Activated effector memory CD4-positive, alpha-beta T cell treated with anti-CD3 and anti-CD28 coated beads, Interleukin-2, amount 50 U/mL, for 16 hours (primary cell): ENCODE measurements at places on chromosomes 16 and 17.

DNA sequence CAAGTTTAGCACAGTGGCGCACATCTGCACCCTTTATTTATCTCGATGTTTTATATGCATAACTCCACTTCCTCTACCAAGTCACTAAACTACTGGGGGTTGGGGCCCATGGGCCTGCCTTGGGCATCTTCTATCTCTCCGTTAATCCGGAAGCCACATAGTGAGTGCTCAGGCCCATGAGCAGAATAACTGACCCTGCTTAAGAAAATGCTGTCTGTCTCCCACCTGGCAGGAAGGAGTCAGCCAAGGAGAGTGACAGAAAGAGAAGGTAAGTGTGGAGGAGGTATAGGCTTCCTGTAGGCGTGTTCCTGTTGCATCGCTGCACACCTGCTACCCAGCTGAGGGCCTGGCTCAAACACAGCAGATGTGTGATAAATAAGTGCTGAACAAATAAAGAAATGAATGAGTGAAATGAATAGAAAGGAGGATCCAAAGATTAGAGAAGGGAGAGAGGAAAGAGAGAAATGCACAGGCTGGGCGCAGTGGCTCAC, 320.1 kb downstream of the SLC39A11 start:
- no peak for DNase-seq

GRCh38 chr17:51407576-51407975, 147.2 kb downstream of the UTP18 start:
- no peak for DNase-seq

DNA sequence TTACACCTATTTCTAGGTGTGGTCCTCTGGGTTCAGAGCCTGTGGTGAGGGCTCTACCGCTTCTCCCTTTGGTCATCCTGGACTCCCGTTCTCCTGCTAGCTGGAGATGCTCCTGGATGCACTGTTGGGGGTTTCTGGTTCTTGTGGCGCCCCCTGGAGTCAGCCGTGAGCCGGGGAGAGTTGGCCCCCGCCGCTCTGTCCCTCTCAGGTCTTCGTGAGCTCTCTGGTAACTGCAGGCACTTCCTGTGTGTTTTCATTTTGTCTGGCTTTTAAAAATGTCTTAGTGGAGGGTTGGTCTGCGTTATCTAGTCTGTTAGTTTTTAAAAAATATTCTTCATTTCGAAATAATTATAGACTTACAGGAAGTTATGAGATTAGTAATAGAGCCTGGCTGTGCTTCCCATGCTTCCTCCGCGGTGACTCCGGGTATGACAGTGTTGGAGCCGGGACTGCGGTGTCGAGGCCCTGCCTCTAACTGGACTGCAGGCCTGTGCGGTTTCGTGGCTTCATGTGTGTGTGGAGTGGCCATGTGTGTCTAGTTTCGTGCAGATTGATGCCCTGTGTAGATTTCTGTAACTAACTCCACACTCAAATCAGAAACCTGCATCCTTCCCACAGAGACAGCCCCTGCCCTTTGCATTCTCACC, 78.0 kb upstream of the ZNF750 start:
- no peak for DNase-seq

- no peak for DNase-seq
Observed at GRCh38 chr16:87552072-87552718, 50.1 kb upstream of the JPH3 start.

GRCh38 chr17:54945671-54946070, 22.8 kb downstream of the COX11 start:
- DNase-seq: no peak

DNA sequence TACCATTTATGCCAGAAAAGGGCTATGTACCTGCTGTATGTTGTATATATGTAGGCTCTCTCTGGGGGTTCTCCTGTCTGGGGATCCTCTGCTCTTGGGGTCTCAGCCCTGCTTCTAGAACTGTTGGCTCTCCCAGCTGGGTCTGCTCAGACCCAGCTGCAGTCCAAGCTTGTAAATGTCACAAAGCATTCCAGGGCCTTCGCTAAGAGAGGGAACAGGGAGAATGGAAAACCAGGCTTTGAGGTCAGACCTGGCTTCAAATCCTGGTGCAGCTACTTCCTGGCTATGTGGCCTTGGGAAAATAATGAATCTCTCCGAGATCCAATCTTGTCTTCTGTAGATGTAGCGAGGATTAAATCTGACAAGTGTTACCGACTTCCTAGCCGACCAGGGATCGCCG, 44.0 kb downstream of the NLRP1 start:
- no peak for DNase-seq

DNA sequence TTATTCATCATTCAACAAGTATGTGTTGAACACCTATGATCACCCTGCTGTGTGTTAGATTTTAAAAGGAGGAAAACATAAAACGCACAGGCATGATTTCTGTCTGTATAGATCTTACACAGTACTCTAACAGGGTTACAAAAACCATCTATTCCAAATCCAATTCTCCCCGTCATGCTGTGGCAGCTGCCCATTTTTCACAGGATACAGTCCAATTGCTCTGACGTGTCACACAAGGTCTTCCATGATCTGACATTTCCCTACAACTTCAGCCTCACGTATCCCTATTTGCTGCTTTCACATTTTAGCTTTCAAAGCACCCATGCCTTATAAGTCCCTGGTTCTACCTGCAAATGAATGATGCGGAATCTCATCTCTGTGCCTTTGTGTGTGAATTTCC, 67.0 kb upstream of the CNTNAP4 start:
- no peak for DNase-seq

- DNase-seq: peak; percentile 69
Observed at GRCh38 chr16:31455601-31456314, 3.5 kb upstream of the ARMC5 start.

GRCh38 chr16:82061861-82062525, 26.9 kb downstream of the HSD17B2 start:
- no peak for DNase-seq

- peak; percentile 89 for DNase-seq
Observed at GRCh38 chr17:67386965-67387551, 10.0 kb downstream of the PITPNC1 start.

DNA sequence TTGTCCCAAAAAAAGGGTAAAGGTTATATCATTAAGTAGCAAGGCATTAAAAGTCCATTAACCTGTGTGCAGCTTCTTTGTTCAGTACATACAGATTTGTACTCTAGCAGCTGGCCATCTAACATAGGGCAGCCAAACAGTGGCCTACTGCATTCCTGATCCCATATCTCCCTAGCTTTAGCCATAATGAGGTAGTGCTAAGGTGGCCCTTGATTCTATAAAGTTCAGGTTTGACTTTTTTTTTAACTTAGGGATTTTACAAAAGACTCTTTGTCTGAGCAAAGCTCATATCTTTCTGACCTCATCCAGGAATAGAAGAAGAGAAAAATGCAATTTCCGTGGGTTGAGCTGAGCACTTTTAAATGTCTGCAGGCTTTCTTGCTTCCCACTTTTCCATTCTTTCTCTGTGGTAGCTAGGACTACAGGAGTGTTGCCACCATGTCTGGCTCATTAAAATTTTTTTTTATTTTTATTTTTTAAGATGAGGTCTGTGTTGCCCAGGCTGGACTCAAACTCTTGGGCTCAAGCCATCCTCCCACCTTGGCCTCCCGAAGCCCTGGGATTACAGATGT, 19.5 kb upstream of the CDC6 start:
- DNase-seq: no peak

DNA sequence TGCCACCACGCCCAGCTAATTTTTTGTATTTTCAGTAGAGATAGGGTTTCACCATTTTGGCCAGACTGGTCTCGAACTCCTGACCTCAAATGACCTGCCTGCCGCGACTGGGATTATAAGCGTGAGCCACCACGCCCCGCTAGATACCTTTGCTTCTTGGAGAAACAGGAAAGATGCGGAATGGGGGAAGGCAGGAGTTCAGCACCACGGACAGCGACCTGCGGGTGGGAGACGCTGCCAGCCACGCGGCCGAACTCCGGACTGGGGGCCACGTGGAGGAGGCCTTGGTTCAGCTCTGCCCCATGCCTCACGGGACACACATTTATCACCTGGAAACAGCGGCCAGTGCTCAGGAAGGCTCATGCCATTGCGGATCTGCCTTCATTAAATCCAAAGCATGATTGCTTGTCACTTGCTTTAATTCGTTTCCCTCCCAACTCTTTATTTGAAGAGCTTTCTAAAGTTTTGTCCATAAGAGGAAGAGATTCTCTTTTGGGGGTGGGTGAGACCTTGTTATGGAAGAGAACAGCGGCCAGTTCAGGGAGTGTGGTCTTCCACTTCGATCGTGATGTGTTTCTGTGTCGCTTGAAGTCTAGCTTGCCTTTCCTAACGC, 219.9 kb downstream of the ENGASE start:
- DNase-seq: peak; percentile 77

DNA sequence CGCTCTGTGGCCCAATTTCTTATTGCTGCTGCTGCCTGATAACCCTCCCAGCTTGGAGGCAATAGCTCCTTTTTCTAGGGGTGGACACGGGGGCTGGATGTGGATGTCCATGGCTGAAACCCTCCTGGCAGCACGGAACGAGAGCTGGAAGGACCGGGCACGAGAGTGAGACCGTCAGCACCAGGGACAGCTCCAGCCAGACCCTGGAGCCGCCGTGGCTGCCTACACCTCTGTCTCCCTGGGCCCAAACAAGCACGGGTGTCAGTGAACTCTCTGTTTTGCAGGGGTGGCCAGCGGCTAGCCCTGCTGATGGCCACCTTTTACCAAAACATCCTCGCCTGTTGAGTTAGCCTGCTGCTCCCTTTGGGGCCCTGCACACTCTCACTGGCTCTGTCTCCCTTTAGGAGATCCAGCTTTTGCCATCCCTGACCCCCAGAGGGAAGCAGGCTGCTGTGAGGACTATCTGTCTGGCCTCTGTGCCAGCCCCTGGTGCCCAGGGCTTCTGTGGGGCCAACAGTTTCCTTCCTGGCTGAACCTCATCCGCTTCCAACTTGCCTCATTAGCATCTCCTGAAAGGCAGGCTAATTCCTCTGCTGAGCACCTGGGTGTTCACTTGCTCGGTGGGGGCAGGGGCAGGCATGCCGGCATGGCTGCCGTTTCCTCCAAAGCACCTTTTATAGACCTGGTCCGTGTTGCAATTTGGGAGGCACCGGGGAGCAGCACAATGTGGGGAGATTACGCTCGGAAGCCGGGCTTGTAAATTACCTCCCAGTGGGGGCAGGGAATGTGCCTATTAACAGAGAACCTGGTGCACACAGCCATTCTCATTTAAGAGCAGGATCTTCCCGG, 118.1 kb downstream of the ENGASE start:
- no peak for DNase-seq

GRCh38 chr17:62626719-62627218, 701 bp upstream of the MRC2 start:
- no peak for DNase-seq

DNA sequence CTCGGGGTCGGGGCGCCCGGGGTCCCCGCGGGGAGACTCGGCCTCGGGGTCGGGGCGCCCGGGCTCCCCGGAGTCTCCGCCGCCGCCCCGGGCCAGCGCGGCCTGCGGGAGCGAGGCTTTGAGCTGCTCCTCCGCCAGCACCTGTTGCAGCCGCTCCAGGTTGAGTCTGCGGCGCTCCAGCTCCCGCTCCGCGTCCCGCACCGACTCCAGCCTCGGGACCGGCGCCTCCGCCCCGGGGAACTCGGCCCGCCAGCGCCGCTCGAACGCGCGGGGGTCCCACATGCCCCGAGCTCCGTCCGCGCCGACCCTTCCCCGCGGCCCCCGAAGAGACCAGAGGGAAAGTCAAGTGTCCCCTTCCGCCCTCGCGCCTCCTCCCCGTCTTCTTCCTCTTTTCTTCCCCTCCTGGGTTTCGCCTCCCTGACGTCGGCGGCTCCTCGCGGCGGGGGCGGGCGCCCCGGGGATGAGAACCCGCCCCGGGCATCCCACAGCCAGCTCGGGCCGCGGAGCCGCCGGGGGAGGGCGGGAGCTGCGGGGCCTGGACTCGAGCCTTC, 40.8 kb upstream of the BHLHA9 start:
- DNase-seq: peak; percentile 76

- DNase-seq: no peak
Observed at GRCh38 chr17:75241502-75241901, 19.9 kb downstream of the GGA3 start.

DNA sequence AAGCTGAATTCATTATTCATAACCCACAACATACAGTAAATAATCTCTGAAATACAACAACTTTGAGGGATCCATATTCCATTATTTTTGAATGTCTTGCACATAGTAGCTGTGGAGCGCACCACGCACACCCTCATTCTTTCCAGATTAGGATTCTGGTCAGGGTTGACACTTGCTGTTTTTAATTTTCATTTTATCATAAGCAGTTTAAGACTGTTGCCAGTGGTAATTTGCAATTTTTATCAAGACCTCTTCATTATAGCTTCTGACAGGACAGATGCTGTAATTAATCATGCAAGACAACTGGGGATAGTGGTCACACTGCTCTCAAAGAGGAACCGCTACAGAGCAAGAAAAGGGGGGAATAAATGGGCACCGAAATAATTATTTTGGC, 109.7 kb downstream of the TOX3 start:
- DNase-seq: no peak

DNA sequence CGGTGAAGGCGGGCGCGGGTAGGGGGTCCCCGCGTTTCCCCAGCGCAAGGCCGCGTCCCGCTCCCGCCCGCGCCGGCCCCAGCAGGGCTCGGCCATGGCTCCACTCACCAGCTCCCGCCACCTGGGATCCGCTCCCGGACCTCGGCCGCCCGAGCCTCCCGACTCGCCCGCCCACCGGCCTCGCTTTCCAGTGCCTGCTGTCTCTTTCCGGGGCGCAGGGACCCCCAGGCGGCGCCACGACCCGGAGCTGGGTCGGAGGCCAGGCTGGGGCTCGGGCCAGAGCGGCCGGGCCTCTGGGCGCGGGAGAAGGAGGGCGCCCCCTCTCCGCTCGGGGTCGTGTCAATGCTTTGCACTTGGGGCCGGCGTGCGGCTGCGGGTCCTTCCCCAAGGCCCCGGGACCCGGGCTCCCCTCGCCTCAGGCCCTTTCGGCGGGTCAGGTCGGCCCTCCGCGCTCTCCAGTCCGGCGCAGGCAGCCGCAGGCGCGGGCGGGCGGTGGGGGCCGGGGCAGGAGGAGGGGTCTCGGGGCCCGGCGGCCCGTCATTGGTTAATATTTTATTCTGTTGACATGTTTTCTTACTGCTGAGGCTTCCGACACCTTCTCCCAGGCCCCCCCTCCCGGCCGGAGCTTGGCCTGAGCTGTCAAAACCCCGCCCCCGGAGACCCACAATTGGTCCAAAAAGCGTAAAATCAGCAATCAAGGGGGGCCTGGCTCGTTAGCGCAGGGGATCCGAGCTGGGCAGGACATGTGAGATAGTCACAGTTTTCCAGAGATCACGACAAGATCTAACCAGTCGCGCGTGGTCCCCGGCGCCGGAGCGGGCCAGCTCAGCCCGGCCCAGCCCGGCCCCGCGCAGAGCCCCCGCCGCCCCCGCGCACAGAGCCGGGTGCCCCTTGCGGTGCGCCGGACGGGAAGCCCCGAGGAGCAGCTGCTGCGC, at the start of gene TBX2:
Gene TBX2, plus strand, starts transcription at position 713 of the 935 bp plus-strand sequence. CDS start 334 bp downstream, outside the sequence.
- no peak for DNase-seq

DNA sequence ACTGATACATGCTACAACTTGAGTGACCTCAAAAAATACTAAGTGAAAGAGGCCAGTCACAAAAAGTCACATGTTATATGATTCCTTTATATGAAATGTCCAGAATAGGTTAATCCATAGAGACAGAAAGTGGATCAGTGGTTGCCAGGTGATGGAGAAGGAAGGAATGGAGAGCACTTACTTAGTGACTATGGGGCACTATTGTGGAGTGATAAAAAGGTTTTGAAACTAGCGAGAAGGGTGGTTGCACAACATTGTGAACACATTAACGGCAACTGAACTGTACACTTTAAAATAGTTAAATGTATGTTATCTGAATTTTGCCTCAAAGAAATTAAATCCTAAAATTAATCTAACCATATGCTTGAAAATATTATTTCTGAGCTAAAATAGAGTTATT, 25.9 kb downstream of the AMFR start:
- DNase-seq: no peak

- no peak for DNase-seq
Observed at GRCh38 chr16:167122-167690, 1.4 kb downstream of the HBM start.
